ENCODE measurements at places on chromosomes 6 and 20. TPM values are rescaled to one million over a fixed set of nuclear protein-coding genes. Genes with fewer than 3 reads are reported as not detected.

Gene MYH7B
- polyA plus RNA-seq, result 448 TPM

Gene CALHM5
- 0.76 TPM for polyA plus RNA-seq

Gene TRIM10
- polyA plus RNA-seq, result not detected

Gene ZBP1
- polyA plus RNA-seq, result not detected

Gene FUT9
- not detected for polyA plus RNA-seq

Gene ID4
- polyA plus RNA-seq, result 5.9 TPM

Gene OTOR
- not detected for polyA plus RNA-seq

Gene RIPOR2
- 0.76 TPM for polyA plus RNA-seq

Gene GGTLC1
- not detected for polyA plus RNA-seq

Gene NMBR
- not detected for polyA plus RNA-seq

Gene ATP6V1G2
- 2.2 TPM for polyA plus RNA-seq

Gene SPAG4
- polyA plus RNA-seq, result 4.3 TPM

Gene CD24
- polyA plus RNA-seq, result 0.42 TPM

Gene AHI1
- 5.7 TPM for polyA plus RNA-seq

Gene ZNF165
- 0.78 TPM for polyA plus RNA-seq

Gene HSPA1L
- 1.9 TPM for polyA plus RNA-seq

Gene COL11A2
- 4.9 TPM for polyA plus RNA-seq

Gene JAG1
- polyA plus RNA-seq, result 12.5 TPM

Gene EBF4
- 2.7 TPM for polyA plus RNA-seq

Gene TBC1D22B
- 3.1 TPM for polyA plus RNA-seq
